ENCODE measurements at places on chromosomes 11 and 22.

- DNase-seq = no peak
These were observed 137.2 kb downstream of the RBFOX2 start for GRCh38 chr22:35891442-35891841.

DNA sequence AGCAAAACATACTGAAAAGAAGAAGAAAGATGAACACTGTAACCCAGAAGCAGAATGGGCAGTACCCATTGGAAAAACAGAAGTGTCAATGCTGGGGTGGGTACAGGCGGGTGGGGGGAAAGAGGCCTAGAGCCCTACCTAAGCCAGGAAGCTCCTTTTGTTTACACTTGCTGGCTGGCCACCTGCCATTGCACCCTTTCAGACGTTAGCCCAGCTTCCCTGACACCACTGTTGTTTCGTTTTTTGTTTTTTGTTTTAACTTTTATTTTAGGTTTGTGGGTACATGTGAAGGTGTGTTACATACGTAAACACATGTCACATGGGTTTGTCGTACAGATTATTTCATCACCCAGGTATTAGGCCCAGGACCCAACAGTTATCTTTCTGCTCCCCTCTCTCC lies 55.4 kb downstream of the PLEKHA7 start:
- no peak for DNase-seq

- DNase-seq = no peak
These were observed 23.4 kb downstream of the HPS4 start for GRCh38 chr22:26460202-26460601.

- DNase-seq = no peak
These were observed 12.5 kb upstream of the EXPH5 start for GRCh38 chr11:108606070-108606469.

DNA sequence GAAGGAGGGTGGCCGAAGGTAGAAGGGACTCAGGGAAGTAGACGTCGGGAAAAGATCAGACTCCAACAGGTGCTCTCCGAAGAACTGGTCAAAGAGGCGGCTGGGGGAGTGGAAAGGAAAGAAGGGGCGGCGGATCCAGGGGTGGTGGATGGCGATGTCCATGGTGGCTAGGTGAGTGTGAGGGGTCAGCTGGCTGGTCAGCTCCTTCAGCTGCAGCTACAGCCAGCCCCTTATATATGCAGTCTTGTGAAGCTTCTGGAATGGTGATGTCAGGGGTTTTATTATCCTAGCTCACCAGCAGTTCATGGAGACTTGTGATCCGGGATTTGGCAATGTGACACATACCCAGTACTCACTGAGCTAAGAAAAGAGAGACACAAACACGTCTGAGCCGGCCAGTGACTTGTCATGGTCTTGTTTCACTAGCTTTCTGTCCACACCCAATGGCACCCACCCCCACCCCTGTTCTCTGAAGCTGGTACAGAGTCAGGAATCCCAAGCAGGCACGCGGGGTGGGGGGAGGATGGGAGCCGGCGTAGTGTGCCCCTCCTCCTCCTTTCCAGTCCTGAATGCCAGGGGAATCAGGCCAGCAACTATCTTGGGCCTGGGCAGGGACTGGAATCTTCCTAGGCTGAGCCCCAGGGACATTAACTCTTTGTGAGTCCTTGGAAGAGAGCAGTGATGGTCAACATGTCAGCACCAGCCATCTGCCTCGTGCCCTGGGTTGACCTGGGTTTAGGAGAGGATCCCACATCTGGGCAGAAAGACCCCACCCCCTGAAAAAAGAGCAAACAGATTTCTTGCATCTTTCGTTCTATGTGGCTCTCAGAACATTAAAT lies at the start of gene CRYAB:
Gene CRYAB (minus strand): TSS at position 208 of the 839 bp plus-strand sequence. CDS start 46 bp downstream, at position 162.
- peak; percentile 95 for DNase-seq

GRCh38 chr11:72239849-72240460 lies 4.0 kb downstream of the PHOX2A start:
- DNase-seq = peak; percentile 76

DNA sequence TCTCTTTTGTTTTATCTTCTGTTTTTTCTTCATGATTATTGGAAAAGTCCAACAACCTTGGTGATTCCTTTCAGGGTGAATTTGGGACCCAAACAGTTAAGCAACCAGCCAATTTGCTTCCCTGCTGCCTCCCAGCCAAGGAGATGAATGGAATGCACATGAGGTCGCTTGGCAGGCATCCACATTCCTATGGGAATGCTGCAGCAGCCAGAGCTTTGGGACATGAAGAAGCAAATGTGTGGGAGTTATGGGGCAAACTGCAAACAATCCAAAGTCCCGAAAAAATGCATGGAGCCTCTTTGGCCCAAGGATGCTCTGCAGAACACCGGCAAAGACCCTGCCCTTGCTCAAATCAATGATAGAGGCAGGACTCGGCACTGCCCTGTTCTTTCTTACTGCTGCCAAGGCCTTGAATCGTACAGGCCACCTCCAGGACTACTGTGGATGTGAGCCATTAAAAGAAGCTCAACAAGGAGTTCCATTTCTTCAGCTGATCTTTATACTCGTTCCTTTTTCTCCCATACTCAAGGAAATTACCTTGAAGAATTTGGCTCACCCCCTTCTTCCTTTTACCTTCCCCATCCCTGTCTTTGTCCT lies 117.3 kb upstream of the TEAD1 start:
- DNase-seq = peak; percentile 86

DNA sequence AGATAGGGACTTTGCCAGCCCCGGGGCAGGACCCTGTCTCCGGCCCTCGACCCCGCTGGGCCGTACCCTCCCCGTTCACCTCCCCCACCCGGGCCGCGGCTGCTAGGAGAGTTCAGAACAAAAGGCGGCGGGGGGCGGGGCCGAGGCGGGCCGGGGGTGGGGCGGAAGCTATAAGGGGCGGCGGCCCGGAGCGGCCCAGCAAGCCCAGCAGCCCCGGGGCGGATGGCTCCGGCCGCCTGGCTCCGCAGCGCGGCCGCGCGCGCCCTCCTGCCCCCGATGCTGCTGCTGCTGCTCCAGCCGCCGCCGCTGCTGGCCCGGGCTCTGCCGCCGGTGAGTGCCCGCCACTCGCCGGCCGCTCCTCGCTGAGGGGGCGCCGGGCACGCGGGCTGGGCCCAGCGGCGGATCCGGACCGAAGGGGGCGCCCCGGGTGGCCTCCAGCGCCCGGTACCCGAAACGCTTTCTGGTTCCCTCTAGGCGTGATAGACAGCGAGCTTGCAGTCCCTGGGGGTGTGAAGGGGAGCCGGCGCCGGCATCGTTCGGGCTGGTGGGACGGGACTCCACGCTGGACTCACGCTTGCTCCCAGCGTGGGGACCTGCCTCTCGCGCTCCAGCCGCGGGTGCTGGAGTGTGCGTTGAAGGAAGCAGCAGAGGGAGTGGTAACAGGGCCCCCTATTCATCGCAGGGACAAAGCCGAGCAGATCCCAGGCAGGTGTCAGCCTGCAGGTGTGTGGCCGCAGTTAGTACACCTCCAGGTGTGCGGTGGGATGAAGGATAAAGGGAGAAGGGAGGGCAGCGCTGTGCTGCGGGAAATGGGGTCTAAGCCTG lies at the start of gene MMP11:
Gene MMP11 (plus strand): TSS at position 201 of the 825 bp plus-strand sequence. CDS start 22 bp downstream, at position 223.
- peak; percentile 88 for DNase-seq

- DNase-seq = no peak
These were observed 633.6 kb downstream of the OPCML start for GRCh38 chr11:132898676-132899075.

GRCh38 chr22:30655532-30655931 lies 12.1 kb downstream of the DUSP18 start:
- no peak for DNase-seq

GRCh38 chr11:119974051-119974450 lies 163.9 kb downstream of the TRIM29 start:
- no peak for DNase-seq

DNA sequence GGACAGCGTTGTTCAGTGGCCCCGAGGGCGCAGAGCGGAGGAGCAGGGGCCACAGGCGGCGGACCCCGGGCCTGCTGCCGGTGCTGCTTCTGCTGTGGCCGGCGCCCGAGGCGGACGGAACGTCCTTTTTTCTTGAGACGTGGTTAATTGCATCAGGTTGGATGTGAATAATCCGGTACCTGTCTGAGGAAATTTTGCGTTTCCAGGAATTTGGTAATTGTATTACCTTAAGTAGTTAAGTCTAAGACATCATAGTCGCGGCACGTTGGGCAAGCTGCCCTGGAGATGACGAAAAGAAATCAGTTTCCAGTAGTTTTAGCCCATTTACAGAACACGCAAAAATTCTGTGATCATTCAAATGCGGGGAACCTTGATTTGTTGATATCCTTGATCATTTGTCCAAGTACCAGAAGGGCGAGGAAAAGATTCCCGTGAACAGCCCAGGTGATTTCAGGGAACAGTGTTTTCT lies 789 bp downstream of the SPECC1L start:
- DNase-seq = no peak

DNA sequence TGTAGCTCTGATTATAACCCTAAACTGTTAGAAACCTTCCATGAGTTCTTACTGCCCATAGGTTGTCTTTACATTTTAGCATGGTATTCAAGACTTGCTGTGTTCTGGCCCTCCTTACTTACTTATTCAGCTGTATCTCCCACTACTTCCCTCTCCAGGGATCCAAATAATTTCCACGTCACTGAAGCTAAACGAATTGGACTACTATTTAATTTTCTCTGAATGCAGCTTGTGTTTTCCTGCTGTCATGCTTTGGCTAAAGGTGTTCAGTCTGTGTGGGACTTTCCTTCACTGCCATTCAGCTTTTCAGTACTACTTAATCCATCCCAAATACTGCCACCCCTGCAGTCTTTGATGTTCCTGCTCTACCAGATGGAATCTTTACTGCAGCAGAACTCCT lies 88.3 kb downstream of the UVRAG start:
- no peak for DNase-seq

DNA sequence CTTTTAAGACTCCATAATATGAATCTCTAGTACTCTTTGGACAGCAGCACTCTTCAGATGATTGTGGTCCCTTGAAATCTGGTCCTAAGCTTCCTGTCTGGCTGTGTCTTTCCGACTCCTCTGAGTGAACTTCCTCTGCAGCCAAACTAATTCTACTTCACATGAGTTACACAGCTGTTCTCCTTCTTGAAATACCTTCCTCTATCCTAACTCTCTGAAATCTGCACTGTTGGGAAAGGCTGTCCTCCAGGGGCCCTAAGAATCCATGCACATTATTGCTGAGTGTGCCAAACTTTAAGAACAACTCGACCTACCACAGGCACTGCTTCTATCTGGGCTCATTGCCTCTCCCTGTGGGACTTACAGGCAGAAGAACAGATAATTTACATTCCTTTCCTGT lies 217.3 kb upstream of the ARHGAP42 start:
- DNase-seq = no peak

- peak; percentile 16 for DNase-seq
These were observed 110.9 kb upstream of the PITPNB start for GRCh38 chr22:28029956-28030355.

Measured in aorta (tissue), 5 donors.